Activated T-cell treated with anti-CD3 and anti-CD28 coated beads for 1 hour (primary cell): ENCODE measurements at places on chromosomes 11 and 22.

DNA sequence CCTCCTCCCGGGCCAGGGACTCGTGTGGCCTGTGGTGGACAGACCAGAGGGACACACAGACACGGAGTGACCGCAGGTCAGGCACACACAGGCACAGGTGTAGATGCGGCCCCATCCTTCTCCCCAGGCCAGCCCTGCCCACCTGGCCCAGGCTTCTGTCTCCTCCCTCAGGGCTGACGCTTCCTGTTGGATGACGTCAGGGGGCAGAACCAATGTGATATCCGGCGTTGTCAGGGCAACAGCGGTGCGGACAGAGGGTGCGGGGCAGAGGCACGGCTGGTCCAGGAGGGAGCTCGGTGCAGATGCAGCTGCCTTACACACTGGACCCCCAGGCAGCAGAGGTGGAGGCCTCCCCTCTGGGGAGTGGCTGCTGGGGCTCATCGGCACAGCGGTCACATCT is 2.9 kb upstream of the TUBGCP6 start:
- no peak for DNase-seq

GRCh38 chr11:11607772-11608171 is 14.0 kb downstream of the GALNT18 start:
- DNase-seq: no peak

GRCh38 chr11:45939836-45940235 is 17.4 kb downstream of the LARGE2 start:
- no peak for DNase-seq

- no peak for DNase-seq
Observed at GRCh38 chr22:38924347-38924952, 33.0 kb upstream of the APOBEC3A start.

- DNase-seq: no peak
Observed at GRCh38 chr22:41538583-41538982, 5.7 kb downstream of the POLR3H start.

- no peak for DNase-seq
Observed at GRCh38 chr11:5608808-5609207, 12.4 kb downstream of the TRIM6 start.

DNA sequence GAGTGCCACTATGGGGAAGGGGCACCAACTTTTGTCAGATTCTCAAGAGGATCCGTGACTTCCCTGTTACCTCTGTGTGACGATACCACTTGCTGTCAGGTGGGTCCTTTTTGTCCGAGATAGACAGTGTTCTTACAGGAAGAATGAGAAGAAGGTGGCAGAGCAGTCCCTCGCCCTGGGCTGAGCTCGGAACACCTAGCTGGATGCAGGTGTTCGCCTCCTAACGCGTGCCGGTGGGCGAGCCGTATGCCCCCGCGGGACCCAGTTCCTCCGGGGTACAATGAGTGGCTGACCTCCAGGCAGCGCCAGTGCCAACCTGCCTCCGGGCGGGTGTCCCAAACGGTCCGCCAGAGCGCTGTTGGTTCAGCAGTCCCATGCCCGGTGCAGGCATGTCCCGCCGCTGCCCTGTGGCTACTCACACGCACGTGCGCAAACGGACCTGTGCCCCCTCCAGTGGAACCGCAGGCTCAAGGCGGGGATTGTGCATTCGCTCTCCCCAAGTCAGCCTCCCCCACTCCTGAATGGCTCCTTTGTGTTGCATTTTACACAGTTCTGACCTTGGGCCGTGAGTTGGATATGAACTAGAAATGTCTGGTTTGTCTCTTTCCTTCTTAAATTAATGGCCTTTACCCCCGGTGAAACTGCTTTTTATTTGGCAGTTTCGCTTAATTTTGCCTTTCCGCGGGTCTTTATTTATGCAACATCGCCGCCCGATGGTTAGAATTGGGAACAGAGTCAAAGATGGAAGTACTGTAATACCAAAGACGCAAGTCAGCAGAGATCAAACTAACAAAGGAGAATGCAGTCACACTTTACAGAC is 1.1 kb upstream of the ABTB2 start:
- DNase-seq: peak; percentile 63

GRCh38 chr22:24051568-24051967 is 40.5 kb downstream of the CABIN1 start:
- no peak for DNase-seq

DNA sequence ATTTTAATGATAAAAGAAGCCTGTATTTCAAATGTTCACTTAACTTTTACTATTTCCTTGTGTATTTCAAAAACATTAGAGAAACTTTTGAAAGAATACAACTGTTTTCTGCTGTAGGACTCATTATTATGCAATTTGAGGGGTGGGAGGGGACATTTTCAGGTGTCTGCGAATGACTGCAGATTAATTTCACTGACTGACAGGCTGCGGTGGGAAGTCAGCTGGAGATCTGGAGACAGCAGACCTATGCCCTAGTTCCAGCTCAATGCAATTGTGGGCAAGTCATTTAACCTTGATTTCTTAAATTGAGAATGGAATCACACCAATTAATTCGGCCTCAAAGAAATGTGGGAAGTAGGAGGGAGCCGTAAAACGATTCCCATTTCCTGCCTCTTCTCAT is 128.7 kb downstream of the ARL14EP start:
- no peak for DNase-seq

DNA sequence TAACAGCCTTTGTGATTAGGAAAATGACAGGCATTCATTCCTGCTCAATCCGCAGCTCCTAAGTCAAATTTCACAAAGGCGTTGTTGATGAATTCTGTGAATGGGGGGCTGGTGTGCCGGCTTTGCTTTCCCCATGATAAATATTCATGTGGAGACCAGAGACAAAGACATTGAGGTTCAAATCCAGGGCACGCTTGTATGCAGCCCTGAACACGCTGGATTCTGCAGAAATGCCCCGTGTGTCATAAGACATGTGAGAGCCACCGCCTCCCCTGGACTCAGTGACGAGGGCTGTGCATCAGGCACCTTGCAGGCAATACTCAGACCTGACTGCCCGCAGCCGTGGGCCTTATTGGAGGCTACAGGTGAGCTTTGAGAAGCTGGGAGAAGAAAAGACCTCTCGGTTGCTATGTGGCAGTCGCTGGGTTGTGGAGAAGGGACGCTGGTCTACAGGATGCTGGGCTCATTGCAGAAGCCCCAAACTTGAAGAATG is 906.2 kb downstream of the BRD1 start:
- DNase-seq: no peak

DNA sequence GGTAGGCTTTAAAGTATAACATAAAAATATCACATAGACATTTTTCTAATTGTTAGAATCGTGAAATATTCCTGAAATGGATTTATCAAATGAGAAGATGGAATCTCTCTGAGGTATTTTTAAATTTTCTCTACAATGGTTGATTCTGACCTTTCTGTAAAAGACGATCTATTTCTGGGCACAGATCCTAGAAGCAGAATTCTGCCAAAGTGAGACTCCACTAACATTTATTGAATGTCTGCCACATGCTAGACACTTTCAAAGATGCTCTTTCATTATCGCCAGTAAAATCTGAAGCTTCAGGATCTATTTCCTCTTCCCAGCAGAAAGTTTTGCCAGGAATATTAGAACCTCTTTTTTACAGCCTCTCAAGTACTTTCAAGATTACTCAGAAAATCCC is 64.1 kb upstream of the TMEM45B start:
- DNase-seq: no peak

DNA sequence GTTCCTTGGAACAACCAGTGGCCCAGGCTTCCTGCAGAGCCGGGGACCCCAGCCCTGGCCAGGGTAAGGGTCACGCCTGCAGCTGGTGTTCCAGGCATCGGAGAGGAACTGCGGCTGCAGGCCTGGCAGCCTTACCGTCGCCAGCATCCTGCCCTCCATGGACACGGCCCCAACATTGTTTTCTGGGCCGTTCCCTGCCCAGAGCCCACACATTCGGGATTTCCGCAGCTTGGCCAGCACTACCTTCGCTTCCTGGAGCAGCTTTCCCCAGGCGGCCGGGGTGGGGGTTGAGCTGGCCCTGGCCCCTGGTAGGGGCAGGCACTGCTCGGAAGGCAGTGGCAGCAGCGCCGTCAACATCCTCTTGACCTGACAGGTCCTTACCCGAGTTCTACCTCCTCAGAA is 17.7 kb downstream of the TXN2 start:
- DNase-seq: no peak

GRCh38 chr22:50624347-50625130 is 3.4 kb downstream of the ARSA start:
- no peak for DNase-seq

DNA sequence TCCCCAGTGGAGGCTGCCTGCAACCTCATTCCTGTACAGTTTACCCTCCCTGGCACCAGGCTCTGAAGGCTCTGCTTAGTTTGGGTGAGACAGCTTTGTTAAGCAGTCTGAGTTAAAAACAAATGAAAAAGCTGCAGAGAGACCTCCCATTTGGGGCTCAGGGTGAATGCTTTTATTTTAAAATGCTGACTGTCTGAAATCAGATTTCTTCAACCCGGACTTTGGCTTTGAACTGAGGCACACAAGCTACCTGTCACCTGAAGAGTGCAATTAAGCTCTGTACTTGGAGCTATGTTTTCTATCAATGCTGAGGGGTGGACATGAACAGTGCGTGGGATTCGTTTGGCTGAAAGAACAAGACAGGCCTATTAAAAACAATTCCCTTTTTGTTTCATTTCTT is 217.5 kb upstream of the SORL1-AS1 start:
- no peak for DNase-seq

GRCh38 chr22:49432211-49432896 is 395.3 kb downstream of the BRD1 start:
- DNase-seq: no peak

DNA sequence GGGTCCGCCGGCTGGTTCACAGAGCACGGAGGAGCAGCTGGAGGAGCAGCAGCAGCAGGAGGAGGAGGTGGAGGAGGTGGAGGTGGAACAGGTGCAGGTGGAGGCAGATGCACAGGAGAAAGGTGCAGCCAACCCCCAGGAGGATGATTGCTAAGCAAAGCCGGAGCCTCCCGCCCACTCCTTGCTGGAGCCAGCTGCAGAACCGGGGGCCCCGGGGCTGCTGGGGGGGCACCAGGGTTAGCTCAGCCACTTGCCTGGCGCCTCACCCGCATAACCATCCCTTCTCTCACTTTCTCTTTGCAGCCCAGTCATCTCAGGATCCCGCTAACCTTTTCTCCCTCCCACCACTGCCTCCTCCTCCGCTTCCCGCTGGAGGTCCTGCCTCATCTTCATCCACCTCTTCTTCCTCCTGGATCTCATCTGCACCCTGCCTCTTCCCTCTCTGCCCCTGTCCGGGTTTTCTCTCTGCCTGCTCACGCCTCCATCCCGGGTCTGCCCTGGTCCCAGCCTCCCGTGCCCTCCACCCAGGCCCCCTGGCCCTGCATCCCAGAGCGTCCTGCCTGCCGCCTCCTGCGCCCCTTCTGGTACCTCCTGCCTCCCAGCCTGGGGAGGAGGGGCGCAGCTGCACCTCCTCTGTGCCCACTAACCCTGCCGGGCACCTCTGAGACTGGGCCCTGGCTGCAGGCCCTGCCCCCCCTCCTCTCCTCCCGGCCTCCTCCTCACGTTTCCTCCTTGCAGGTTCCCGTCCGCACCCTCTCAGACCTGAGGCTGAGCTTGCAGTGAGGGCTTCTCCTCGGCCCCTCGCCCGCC is 9.5 kb downstream of the KCTD17 start:
- no peak for DNase-seq

DNA sequence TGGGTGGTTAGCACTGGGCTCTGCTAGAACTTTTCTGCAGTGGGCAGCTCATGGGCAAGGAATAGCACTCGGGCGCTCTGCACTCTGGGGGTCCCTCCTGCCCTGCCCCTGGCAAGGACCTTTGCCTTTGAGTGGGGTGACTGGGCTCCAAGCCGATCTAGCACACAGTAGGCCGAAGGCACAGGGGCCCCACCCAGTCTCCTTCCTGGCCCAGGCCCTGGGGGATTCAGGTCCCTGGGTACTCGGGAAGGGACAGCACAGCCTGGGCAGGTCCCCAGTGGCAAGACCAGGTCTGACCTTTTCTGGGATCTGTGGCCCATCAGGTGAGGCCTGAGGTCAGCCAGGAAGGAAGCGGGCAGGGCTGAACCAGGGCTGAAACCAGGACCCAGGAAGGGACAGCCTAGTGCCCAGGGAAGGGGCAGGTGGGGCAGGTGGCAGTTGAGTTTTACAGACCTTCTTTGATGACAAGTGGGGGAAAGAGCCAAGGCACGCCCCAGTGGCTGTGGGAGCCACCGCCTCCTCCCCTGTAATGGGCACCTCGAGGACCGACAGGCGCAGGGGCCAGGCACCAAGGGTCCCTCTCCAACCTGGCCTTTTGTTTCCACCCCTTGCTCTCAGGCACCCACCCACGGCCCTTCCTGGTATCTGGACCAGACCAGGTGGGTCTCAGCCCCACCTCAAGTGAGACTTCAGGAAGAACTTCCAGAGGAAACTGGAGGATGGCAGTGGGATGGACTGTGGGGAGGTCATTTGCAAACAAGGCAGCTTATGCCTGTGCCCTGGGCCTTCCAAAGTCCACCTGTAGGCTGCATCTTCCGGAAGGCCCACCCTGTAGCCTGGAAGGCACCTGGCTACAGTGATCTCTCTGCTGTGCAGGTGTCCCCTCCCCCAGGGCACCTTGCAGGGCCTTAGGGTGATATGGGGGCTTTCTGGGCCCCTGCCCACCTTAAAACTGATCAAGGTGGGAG is 883 bp upstream of the AIFM3 start:
- no peak for DNase-seq

- no peak for DNase-seq
Observed at GRCh38 chr11:1125803-1126202, 31.9 kb upstream of the MUC5AC start.

DNA sequence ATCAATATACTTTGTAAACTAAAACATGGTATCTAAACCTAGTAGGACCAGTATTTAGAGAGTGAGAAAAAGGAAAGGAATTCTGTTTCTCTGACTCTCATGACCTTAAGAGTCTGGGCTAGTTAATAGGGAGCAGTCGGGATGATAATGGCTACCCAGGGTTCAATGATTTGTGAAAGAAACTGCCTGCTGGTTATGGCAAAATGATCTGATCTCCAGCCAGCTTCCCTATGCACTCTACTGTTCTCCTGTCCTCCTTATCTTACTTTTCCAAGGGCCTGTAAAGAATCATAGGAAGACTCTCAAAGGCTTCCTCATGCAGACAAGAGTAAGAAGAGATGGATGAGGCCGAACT is 193.1 kb upstream of the PITPNB start:
- no peak for DNase-seq

DNA sequence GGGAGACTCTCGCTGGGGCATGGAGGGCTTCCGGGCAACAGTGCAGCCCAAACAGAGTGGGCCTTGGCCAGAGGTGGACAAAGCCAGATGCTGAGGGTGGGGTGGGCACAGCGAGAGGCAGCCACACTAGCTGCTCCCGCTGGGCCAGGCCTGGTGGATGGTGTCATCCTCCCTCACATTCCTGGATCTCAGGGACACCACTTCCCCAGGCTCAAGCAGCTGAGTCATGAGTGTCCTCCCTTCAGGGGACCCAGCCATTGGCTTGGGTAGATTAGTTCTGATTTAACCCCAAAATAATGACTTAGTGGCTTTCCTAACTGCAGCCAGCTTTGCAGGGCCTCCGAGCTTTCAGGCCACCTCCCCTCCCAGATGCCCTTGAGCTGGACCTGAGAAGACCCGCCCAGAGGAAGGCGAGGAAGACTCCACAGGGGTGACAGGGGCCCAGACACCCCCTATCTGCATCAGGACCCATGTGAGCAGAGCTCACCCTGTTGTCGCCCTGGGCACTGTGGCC is 25.9 kb upstream of the WNT7B start:
- DNase-seq: no peak
